PC-9 (cell line): ENCODE measurements at places on chromosomes 6 and 20. TPM values are rescaled to one million over a fixed set of nuclear protein-coding genes. Genes with fewer than 3 reads are reported as not detected.

DNA sequence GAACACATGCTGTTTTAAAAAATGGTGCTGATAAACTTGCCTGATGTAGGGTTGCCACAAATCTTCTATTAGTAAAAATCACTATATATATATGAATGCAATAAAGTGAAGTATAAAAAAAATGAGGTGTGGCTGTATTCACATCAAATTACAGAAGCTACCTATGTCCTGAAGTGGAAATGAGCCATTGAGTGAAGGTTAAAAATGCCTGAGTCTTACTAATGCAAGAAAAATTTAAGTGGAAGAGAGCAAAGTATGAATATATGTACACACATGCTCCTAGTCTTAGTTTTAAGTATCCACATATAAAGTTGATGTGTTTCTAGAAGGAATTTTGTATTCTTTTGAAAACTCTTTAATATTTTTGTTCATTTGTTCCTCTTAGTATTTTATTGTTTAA, 808.3 kb upstream of the MAN1A1 start:
- H3K27ac ChIP-seq = no peak overlapping the region
- no peak for DNase-seq
- no peaks in the 10 kb centered on the region for H3K36me3 ChIP-seq
- H3K4me1 ChIP-seq = no peaks in the 10 kb centered on the region

GRCh38 chr6:165825256-165825815, 162.3 kb upstream of the PDE10A start:
- peaks cover 73% of the 10 kb centered on the region for H3K27me3 ChIP-seq
- no peaks in the 10 kb centered on the region for H3K36me3 ChIP-seq
- no peaks in the 10 kb centered on the region for H3K4me1 ChIP-seq
- no peak for DNase-seq
- no peak overlapping the region for H3K27ac ChIP-seq

- no peaks in the 10 kb centered on the region for H3K27me3 ChIP-seq
- H3K4me1 ChIP-seq = peaks cover 98% of the 10 kb centered on the region
- no peaks in the 10 kb centered on the region for H3K36me3 ChIP-seq
Measured at GRCh38 chr20:50308513-50309279, 118.1 kb downstream of the CEBPB start.

DNA sequence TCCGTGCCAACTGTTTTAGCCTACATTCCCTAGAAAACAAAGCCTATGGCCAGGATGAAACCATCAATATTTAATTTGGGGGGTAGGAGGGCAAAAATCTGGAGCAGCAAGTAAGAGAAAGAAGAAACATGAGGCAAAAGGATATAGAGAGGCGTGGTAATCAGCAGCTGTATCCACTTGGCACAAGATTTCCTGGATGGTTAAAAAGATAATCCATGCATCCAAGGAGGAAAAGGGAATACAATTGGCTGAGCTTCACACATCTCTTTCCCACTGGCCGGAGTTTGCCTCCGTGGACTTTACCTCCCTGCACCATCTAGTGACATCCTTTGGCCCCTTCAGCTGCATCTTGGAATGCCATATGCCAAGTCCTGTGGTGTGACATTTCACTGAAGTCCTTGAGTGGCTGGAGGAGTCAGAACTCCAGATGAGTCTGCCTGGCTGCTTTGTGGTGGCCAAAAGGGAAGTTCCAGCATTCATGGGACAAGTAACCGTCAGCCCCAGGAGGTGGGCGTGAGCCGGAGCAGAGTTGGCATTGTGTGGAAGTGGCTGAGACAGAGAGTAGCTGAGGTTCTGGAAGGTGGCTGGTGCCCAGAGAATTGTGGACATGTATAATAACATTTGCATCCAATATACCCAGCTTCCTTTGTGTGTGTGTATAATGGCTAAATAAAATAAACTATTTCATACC, 13.7 kb upstream of the TMX4 start:
- H3K36me3 ChIP-seq = no peaks in the 10 kb centered on the region

- H3K27me3 ChIP-seq = no peaks in the 10 kb centered on the region
- no peaks in the 10 kb centered on the region for H3K36me3 ChIP-seq
- H3K4me3 ChIP-seq = no peak overlapping the region
- no peak overlapping the region for H3K27ac ChIP-seq
Measured at GRCh38 chr6:138856654-138857053, 60.8 kb downstream of the ECT2L start.

DNA sequence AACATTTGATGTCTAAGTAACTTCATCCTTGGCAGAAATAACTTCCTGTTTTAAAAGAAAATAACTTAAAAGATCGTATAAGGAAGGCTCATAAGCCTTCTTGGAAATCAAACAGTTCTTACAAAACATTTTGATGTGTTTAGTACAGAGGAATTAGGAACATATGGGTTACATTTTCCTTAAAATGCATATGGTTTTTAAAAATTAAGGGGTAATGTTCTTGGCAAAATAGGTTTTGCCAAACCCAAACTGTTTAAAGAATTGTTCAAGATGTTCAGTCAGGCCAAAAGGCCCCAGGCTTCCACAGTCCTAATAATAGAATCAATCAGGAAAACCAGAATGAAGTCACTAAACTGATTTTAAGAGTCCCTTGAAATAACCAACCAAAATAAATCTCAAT, 142.7 kb upstream of the SLC35B3 start:
- no peaks in the 10 kb centered on the region for H3K4me1 ChIP-seq
- no peak for DNase-seq
- no peaks in the 10 kb centered on the region for H3K27me3 ChIP-seq

DNA sequence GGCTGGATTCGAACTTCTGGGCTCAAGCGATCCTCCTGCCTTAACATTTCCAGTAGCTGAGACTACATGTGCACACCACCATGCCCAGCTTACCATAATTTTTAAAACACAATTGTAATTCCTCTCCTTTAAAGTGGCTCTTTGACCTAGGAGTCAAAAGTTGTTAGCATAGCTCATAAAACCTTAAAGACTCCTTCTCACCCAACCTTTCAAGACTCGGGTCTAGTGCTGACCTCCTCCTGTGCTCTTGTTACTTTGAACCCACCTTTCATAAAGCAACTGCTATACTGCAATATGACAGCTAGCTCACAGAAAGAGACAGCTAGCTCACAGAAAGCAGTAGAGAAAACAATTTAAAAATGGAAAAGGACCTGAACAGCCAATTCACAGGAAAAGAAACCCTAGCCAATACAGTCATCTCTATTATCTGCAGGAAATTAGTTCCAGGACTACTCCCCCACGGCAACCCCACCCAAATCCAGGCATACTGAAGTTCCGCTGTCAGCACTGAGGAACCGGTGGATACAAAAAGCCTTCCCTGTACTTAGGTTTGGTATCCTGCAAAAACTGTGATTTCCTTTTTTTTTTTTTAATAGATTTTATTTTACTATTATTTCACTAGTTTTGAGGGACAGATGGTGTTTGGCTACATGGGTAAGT, 20.3 kb downstream of the SSR1 start:
- H3K4me1 ChIP-seq = no peaks in the 10 kb centered on the region
- no peak overlapping the region for H3K4me3 ChIP-seq
- no peak for DNase-seq
- peaks cover 30% of the 10 kb centered on the region for H3K36me3 ChIP-seq
- no peaks in the 10 kb centered on the region for H3K27me3 ChIP-seq

DNA sequence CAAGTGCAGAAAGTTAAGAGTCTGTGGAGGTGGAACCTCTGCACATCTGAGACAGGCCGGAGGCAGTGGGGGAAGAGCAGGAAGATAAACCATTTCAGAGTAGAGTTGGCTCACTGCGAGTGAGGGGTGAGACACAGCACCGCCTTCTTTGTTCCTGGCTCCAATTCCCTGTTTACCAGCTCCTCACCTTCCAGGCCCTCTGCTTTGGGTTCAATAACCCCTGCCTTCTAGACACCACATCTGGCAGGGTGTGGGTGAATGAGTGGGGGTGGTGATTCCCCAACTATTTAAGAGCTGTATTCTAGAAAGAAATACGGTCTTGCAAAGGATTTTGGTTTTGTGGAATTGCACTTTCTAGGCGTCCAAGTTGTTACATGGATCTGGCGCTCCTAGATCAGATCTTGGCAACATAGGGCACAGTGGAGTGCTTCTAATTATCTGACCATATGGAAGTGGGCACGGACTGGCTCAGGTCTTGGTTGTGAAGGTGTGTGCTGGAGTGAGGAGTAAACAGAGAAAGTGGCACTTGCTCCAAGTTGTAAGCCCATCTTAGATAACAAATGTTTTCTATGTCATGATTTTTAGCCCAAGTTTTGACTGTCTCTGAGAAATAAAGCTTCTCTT, 141.6 kb upstream of the NRN1 start:
- no peak overlapping the region for H3K27ac ChIP-seq
- H3K27me3 ChIP-seq = peaks cover 8% of the 10 kb centered on the region; the same call in 1 of the 2 replicates
- no peaks in the 10 kb centered on the region for H3K4me1 ChIP-seq
- no peak for DNase-seq

Gene RNF182
- 0.13 and 0.18 TPM in 2 replicates for total RNA-seq

Gene MAFB
- not detected in 2 replicates for total RNA-seq

Gene ALDH5A1
- total RNA-seq = 19.1 and 21.2 TPM in 2 replicates

Gene HLA-DMB
- 0.73 and 1.1 TPM in 2 replicates for total RNA-seq
